Activated naive CD4-positive, alpha-beta T cell (primary cell): ENCODE measurements at places on chromosomes 7 and 10.
A peak's percentile ranks its signal among the peaks of the same experiment; 100 is the strongest.

DNA sequence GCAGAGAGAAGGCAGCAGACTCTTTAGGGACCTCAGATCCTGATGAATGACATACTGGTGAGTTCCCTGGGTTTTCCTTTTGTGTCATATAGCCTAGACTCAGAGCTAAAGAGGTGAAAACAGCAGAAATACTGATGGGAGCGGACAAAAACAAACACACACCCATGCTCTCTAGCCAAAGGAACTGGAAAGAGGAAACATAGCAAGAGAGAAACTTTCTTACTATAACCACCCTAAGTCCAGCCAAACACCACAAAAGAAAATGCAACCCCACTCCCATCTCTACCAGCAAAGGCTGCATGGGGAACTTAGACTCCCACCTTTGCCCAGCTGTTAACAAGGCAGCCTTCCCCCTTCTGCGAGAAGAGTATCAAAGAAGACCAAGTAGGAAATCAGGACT is 16.3 kb downstream of the GSAP start:
- DNase-seq: no peak

- no peak for DNase-seq
These were observed 80.0 kb upstream of the DDC start for GRCh38 chr7:50645186-50645585.

DNA sequence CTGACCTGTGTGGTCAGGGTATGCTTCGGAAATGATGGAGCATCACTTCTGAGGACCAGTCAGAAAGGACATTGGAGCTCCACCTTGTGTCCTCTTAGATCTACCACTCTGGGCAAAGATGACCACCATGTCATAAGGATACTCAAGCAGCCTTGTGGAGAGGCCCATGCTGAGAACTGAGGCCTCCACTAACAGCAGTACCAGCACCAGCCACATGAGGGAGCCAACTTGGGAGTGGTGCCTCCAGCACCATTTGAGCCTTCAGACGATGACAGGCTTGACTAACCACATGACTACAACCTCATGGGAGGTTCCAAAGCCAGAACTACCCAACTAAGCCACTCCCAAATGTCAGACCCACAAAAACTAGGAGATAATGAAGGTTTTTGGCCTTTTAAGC is 116.0 kb downstream of the NPTX2 start:
- DNase-seq: no peak

GRCh38 chr10:122957474-122957873 is 3.4 kb upstream of the C10orf88 start:
- no peak for DNase-seq

GRCh38 chr10:43689618-43689954 is 40.9 kb upstream of the ZNF32 start:
- peak; percentile 28 for DNase-seq

DNA sequence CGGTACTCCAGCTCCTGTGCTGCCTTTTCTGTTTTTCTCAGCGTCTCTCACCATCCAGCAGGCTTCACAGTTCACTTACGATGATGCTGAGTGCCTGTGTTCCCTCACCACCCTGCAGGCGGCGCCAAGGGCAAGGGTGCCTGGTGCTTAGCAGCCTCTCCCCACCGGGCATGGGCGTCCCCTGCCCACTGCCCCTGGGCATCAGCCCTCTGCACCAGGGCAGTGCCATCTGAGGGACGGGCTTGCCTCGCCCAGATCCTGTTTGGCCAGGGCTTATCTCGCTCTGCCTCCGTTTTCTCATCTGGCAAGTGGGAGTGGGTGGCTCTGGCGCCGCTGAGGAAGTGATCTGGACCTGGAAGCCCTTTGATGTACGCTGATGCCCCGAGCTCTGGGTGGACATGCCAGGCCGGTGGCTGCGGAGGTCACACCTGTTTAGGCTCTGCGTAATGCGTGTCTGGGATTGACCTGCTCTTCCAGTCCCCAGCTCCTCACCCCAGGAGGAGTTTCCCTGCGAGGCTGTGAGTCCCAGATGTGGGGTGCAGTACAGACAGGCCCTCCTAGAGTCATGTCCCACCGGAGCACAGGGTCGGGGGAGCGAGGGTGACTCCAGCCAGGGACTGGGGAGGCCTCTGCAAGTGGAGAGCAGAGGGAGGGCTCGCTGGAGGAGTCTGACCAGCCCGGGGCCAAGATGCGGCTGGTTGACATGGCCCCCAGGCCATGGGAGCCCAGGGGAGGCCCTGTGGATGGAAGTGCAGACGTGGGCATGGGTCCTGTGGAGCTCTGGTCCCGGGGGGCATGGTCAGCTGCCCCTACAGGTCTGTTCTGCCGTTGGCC is 11.8 kb downstream of the TTYH3 start:
- no peak for DNase-seq

- no peak for DNase-seq
These were observed 19.1 kb upstream of the GPAM start for GRCh38 chr10:112202561-112203241.

- no peak for DNase-seq
These were observed 136.8 kb downstream of the TAX1BP1 start for GRCh38 chr7:27876756-27877155.

DNA sequence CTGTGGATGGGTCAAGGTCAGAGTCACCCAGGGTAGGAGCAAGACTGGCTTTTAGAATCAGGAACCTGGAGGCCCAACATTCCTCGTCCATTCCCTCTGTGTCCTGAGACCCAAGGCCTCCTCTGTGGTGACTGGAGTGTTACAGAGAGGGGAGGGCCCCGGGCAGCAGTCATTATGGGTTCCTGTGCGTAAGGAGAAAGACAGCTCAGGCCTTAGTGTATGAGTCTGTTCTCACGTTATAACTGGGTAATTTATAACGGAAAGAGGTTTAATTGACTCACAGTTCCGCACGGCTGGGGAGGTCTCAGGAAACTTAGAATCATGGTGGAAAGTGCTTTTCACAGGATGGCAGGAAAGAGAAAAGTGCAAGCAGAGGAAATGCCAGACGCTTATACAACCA is 422.3 kb downstream of the TCERG1L start:
- no peak for DNase-seq

DNA sequence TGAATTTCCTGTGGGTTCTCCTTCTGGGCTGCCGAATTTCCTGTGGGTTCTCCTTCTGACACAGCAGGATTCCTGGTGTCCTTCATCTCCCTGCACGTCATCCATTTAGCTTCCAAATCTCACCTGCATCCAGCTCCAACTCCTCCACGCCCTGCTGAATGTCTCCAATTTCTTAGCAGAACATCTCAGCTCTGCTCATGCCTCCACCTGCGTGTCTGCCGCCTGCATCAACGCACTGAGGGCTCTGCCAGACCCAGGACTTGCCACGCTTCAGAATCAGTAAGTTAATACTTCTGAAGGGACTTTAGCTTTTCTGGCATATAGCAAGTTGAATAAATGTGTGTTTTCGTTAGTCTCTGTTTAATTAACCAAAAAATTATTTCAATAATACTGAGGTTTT is 31.1 kb upstream of the VIPR2 start:
- DNase-seq: no peak

- DNase-seq: no peak
These were observed 32.6 kb upstream of the IL15RA start for GRCh38 chr10:6009961-6010360.

DNA sequence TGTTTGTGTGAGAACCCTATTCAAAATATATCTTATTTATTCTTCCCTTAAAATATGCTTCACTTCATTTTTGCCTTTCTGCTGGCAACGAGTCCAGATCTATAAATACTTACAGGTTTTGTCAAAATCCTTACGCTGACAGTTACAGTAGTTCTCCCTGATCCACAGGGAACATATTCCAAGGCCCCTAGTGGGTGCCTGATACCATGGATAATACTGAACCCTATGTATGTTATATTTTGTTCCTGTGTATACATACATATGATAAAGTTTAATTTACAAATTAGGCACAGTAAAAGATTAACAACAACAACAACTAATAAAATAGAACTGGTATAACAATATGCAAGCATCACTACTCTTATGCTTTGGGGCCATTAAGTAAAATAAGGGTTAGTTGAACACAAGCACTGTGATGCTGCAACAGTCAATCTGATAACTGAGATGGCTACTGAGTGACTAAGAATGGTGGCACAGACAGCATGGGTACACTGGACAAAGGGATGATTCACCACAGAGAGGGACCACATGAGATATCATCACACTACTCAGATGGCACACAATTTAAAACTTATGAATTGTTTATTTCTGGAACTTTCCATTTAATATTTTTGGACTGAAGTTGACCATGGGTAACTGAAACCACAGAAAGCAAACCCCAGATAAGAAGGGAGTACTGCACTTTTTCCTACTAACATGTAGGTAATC is 29.4 kb upstream of the PCGF5 start:
- DNase-seq: no peak

DNA sequence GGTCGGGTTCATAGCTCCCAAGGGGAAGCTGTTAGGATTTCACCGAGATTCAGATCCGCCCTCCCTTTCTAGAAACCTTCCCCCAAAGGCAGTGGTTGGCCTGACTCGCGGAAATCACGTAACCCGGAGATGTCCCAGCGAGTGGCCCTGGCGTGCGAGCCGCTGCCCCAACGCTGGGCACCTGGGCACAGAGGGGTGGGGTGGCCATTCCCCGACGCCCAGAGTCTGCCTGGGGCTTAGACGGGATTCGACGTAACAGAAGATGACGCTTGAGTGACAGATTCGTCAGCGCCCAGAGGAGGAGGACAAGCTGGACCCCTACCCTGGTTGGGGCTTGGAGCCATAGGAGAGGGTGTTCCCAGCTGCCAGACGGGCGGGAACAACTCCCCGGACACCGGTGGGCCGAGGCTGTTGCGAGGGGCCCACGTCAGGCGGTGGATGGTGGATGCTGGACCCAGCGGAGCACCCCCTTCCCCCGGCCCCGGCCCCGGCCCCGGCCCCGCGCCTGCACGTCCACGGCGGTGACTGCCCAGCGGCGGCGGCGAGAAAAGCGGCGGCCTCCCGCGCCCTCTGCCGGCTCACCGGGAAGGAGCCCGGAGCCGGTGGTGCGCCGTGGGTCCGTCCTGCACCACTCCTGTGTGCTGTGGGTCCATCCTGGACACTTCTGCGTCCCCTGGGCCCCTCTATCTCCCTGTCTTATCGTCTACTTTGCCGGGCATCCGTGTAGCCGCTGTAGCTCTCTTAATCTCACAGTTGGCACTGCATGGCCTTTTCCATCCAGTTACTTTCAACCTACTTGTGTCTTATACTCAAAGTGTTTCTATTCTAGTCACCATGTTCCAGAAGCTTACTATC is 35.4 kb upstream of the KNDC1 start:
- DNase-seq: no peak

GRCh38 chr10:50291261-50291850 is 40.0 kb upstream of the ASAH2 start:
- no peak for DNase-seq

DNA sequence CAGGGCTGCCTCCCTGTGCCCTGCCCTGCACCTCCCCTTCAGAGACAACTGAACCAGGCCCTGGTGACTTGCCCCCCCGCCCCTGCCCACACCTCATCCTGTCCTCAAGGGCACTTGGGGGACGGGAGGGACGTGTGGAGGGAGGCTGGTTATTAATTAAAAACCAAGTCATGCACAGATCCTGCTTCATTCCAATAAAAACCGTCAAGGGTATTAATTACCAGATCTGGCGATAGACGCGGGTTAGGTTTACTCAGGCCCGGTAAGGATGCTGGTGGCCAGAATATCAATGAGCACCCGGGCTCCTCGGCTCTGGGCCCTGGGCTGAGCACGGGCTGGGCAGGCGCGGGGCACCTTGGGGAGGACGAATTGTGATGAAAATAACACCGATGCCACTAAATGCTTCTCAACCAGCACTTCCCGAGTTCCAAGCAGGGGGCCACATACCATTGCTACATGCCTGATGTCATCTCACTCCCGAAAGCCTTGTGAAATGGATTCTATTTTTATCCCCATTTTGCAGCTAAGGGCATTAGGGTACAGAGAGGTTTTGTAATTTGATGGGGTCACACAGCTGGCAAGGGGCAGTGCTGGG is 24.5 kb upstream of the GTF2IRD1 start:
- DNase-seq: no peak

DNA sequence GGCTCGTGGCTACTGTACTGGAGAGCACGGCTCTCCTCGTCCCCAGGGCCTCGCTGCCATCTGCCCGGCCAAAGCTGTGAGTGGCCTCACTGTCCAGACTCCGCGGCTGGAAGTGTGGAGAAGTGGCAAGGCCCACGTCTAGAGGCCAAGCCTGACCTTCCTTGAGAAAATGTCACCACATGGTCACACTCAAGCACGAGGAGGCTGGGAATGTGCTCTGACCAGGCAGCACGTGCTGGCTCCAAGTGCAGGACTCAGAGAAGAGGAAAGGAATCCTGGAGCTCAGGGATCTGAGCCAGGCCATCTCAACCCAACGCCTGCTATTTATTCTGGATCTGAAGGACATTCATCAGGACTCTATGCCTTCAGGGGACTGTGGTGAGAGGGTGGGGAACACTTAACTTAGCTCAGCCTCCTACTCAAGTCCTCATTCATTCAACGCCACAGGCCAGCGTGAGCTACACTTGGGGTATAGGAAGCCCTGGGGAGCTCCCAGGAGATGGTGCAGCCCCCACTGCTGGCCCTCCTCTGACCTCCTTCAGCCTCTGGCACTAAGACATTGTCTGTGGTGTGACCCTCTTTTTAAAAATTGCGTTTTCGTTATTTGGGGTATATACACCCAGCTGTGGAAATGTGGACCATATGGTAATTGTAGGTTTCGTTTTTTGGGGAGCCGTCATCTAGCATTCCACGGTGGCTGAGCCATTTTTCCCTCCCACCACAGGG is 29.0 kb downstream of the EN2 start:
- no peak for DNase-seq

GRCh38 chr10:13386021-13386420 is 37.9 kb upstream of the SEPHS1 start:
- DNase-seq: no peak

DNA sequence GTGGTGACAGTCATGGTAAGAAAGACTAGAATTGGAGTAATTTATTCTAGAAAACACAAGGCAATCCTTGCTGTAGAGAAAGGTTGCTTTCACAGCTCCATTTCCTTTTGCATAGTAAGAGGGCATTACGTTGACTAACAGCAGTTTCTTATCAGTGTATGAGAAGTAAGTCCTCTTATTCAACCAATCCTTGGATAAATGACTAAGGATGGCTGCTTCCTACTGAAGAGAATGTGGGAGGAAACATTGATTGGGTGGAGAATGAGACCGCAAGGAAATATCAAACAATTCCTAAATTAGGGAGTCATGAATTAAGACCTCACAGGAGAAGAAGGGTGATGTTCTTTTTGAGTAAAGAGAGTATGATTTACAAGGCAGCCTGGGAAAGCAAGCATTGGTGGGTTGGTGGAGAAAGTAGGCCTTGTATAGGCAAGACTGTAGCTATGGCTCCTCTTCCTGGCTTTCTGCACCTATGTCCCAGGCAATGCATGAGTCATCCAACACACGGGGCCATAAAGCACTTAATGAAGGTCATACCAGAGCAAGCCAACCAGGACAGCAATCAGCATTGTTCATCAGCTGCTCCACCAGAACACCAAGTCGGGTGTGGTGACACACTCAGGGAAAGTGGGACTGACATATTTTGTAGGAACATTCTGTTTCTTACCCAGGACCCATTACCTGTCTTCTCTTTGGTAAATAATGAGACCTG is 5.6 kb downstream of the MGAM start:
- DNase-seq: no peak

GRCh38 chr10:60872451-60872850 is 71.5 kb downstream of the RHOBTB1 start:
- no peak for DNase-seq

GRCh38 chr10:119608316-119609155 is 11.8 kb upstream of the TIAL1 start:
- no peak for DNase-seq
